ENCODE measurements at places on chromosomes 6 and 20.

- DNase-seq: peak; percentile 9
These were observed 49.7 kb upstream of the BHLHE23 start for GRCh38 chr20:63056236-63057170.

DNA sequence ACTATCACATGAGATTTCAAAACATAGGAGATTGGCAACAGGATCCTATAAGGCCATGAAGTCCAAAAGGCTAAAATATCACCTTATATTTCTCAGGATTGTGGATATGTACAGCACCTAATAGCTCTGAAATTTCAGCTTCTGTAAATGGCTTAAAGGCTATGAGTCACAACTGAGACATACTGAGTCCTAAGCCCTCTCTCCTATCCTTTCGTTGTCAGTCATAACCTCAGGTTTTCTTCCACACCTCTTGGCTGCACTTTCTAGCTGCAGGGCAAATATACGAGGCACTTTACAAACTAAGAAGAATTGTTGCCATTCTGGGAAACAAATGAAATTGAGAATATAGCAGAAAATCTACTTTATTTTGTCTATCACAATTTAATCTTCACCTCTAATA is 969.9 kb upstream of the EPHA7 start:
- DNase-seq: no peak

GRCh38 chr6:122799916-122800686 is 11.0 kb downstream of the SMPDL3A start:
- no peak for DNase-seq

DNA sequence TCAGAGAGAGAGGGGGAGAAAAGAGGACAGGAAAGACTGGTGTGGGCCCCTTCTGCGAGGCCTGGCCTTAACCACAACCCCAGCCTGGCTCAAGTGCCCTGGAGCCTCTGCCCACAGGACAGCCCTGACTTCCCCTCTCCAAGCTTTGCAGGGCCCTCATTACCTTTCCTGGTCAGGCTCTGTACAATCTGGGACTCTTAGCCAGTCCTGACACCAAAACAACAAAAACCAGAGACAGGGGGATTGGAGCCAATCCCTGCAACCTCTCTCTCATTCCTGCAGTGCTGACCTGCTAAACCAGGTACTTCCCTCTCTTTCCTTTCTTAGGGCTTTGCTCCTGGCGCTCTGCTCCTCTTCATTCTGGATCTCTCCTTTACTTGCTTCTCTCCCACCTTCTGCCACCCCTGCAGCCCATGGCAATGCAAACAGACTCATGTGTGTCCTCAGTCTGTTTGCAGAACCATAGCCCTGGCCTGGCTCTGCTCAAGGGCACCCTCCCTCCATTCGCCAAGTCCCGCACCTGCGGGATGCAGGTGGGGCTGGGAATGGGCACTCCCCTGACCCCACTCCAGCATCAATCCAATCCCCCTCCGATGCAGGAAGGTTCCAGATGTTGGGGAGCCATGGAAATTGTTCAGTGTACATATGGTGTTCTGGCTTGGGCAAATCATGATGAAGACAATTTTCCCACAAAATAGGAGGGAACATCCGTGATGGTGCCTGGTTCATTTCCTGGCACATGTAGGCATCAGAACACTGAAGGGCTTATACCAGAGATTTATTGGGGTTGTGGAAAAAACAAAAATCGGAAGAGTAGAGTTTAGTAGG is 38.1 kb downstream of the RPP40 start:
- DNase-seq: no peak

DNA sequence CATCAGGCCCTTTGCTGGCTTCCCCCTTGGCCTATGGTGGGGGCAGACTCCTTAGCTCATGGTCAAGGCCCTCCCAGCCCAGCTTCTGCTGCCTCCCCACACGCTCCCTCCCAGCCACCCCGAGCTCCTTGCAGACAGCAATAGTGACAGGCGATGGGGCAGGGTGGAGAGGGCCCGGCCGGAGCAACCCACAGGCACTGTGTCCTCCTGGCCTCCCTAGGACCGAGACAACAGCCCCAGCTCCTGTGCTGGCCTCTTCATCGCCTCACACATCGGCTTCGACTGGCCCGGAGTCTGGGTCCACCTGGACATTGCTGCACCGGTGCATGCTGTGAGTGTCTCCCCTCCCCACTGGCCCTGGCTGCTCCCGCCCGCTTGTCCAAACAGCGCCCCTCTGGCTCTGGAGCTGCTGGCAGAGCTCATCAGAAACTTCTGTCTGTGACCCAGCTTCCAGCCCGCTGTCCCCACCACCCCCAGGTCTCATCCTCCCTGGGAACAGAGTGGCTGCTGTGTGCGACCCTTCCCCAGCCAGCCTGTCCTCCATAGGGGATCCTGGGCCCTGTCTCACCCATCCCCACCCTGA is 21.8 kb downstream of the NPEPL1 start:
- DNase-seq: no peak

GRCh38 chr6:37251211-37251780 is 6.3 kb upstream of the TBC1D22B start:
- DNase-seq: no peak

- peak; percentile 6 for DNase-seq
These were observed 4.3 kb downstream of the MTG2 start for GRCh38 chr20:62186887-62187866.

DNA sequence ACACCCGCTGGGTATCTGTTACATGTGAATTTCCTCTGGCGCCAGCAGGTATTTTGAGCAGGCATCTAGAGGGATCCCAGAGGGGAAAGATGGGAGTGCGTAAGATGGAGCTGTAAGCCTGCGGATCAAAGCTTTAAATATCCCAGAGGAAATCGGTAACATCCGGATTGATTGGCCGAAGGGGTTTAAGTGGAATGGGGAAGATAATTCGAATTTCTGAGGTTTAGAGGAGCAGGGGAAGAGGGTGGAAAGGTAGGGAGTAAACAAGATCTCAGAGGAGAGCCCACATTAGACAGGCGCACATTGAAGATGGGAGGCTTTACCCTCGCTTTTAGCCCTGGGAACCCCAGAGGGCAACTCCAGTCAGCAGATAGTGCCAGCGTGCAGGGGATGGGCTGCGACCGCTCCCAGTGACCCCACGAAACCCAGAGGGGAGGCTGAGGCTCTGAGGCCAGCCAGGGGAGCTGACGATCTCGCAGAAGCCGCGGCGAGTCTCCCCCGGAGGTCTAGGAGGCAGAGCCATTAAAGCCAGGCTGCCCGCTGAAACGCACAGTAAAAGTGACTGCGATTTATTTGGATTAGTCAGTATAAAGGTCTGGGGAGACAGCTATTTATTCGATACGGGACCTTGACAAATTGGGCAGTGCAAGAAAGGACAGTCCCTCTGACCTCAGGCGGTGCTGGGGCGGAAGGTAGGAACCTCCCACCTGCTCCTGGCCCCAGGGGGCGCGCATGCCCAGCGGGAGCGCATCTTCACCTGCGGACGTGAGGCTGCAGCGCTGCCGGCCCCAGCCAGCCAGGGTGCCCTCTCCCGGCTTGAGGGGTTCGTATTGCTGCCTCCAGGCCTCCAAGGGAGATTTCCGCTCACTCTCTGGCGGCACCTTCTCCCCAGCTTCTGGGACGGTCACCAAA is 34.3 kb upstream of the TCF21 start:
- DNase-seq: no peak

DNA sequence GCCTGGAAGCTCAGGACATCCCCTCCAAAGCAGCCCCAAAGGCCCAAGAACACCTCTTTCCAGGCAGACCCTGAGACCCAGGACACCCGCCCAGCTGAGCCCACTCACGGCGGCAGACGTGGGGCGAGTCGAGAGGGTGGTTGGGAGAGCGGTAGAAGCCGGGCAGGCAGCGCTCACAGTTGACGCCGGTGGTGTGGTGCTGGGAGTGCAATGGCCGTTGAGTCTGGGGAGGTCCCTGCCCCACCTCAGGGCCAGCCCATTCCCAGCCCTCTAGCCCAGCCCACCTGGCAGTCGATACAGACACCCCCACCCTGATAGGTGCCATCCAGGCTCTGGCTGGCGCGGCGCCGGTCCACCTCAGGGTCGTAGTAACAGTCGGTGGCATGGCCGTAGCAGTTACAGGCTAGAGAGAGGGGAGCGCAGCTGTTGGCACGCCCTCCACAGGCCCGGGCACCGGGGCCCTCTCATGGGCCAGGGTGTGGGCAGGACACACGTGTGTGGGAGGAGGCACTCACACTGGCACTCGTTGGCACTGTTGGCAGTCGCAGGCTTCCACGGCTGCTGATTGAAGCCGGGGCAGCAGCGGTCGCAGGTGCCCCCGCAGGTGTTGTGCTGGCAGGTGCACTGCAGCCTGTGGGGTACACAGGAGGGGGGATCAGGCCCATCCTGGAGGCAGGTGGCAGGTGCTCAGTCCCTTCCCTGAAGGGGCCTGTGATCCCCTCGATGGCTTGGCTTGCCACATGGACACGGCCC is 20.5 kb downstream of the LAMA5 start:
- no peak for DNase-seq

GRCh38 chr6:83518816-83519480 is 6.6 kb downstream of the PRSS35 start:
- no peak for DNase-seq

GRCh38 chr6:90194371-90194841 is 102.2 kb downstream of the BACH2 start:
- no peak for DNase-seq

DNA sequence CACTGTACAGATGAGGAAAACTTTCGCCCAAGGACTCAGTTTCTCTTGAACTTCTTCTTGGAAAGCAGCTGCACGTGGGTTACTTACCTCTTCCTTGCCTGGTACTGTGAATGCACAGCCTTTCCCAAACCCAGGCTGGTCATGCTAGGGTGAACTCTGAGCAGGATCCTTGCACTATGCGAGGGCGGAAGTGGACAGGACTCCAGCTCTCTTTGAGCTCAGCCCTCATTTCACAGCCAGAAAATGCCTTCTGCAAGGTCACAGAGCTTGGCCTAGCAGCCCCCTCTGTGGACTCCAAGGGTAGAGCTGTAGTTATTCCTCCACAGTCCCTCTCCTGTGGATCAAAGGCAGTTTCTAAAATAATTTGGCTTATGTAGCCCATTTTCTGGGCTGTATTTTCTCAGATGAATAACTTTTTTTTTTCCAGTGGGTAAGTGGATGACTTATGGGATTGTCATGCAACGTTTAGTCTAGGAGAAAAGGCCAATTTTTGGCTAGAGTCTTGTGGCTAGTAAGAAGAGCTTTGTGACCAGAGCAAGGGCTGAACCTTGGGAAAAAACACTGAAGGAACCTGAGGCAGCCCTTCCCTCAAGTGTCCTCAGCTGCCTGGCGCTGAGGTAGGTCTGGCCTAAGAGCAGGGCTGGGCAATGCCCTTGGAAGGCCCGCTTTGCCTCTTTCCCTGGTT is 172.7 kb downstream of the SCP2D1 start:
- DNase-seq: no peak

DNA sequence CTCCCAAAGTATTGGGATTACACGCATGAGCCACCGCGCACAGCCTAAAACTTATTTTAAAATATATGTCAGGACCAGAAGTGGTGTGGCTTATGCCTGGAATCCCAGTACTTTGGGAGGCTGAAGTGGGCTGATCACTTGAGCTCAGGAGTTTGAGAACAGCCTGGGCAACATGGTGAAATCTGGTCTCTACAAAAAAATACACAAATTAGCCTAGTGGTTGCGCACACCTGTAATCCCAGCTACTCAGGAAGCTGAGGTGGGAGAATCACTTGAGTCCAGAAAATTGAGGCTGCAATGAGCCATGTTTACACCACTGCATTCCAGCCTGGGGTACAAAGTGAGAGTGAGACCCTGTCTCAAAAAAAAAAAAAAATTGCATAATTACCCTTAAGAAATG is 13.7 kb downstream of the PXT1 start:
- no peak for DNase-seq

DNA sequence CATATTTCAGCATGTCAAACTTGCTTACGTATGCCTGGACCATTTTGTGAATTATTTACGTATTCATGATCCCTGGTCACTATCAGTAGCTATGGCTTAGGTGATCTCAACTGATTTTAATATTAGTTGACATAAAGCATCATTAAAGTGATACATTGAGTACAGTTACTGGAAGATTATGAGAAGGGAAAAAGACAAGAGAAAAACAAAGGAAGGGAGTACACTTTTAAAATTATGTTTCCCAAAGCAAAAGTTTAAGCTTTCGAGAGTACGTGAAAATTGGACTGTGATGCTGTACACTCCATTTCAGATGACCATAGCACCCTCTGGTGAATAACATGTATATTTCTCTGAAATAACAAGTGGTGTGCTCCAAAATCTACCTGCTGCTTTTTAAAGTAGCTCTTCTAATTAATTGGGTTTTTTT is 215.0 kb upstream of the HSF2 start:
- no peak for DNase-seq

- no peak for DNase-seq
These were observed 9.3 kb downstream of the IP6K3 start for GRCh38 chr6:33737267-33738026.

GRCh38 chr6:15888798-15889772 is 226.3 kb upstream of the DTNBP1 start:
- DNase-seq: no peak

DNA sequence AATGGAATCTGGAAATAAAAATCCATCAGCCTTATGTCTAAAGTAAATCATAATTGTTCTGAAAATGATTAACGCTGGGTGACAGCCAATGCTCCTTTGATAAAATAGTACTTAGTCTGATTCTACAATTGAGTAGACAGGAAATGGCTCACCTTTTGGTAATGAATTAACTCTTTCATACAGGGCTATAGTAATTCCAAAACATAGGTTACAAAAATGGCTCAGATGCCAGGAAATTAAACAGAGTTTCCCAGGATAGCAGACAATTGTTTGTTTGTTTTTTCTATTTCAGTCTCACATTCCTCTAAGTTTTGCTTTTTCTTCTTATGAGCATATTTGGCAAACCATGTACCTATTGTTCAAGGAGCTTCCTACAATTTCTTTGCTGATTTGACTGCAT is 257.2 kb upstream of the EPHA7 start:
- no peak for DNase-seq

- DNase-seq: no peak
These were observed 602.7 kb upstream of the NOX3 start for GRCh38 chr6:156058356-156058755.

GRCh38 chr6:37756135-37756534 is 58.5 kb upstream of the MDGA1 start:
- no peak for DNase-seq

- DNase-seq: no peak
These were observed 14.5 kb downstream of the ASF1A start for GRCh38 chr6:118908441-118908840.

DNA sequence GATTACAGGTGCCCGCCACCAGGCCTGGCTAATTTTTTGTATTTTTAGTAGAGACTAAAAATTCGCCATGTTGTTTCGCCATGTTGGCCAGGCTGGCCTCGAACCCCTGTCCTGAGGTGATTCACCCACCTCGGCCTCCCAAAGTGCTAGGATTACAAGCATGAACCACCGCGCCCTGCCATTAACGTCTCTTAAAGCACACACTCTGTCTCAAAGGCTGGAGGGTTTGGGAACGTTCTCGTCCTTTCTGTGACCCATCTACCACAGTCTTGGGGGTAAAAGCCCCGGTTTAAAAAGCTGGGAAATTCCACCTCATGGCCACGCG is 57.8 kb upstream of the ARID1B start:
- DNase-seq: no peak

- DNase-seq: no peak
These were observed at the start of gene MAS1L for GRCh38 chr6:29487660-29488059. Gene MAS1L, minus strand, starts transcription at chr6:29487956. Its CDS starts 54 bp downstream, at chr6:29487902.

Measured in hematopoietic multipotent progenitor cell treated with erythropoietin and hydrocortisone succinate and interleukin-3 and kit ligand, for 8 days (in vitro differentiated cells).